ENCODE measurements at places on chromosomes 1 and 21.
A peak's percentile ranks its signal among the peaks of the same experiment; 100 is the strongest.

DNA sequence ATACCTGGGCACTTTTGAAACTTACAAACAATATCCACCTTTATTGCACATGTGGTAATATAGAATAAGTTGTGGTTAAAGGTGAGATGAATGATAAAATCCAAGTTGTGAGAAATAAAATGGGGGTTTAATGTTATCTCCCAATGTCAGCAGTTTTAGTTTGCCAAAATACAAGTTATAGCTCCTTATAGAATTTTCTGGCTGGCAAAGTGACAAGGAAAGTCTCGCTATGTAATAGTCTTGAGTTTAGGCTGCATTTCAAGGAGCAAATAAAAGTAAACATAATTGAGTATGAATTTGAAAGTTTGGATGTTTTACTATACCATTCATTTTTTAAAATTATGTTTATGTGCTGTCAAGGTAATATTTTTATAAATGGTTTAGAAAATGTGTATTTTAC, 15.0 kb upstream of the NEXN start:
- no peak for DNase-seq

DNA sequence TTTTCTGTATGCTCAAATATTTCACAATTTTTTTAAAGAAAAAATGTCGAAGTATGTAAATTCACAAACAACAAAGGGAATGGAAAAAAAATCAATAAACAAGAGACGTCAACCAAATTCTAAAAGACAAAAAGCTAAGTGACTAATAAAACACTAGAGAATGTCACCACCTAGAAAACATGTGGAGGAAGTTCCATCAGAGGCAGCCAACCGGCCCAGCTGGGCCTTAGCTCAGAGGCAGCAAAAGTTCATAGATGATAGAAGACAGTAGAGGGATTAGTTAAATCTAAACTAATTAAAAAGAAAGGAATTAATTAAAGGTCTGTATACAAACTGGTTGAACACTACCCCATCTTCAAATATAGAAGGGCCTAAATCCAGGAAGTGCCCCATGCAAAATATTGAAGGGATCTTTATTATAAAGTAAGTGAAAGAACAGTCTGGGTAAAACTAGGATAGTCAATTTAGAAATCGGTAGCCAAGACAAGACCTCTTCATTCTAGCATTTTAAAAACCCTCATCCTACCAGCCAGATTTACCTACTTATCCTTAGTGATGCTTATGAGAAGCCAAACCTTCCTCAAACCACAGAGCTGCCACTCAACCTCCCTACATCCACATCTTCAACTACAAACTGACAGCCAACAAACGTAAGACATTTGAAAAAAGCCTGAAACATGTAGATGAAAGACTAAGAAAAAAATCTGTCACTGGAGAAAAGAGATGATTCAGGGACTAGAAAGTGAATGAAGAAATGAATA, 23.7 kb downstream of the MRPL39 start:
- DNase-seq = no peak

GRCh38 chr1:233356705-233356987, 29.1 kb downstream of the MAP3K21 start:
- no peak for DNase-seq

DNA sequence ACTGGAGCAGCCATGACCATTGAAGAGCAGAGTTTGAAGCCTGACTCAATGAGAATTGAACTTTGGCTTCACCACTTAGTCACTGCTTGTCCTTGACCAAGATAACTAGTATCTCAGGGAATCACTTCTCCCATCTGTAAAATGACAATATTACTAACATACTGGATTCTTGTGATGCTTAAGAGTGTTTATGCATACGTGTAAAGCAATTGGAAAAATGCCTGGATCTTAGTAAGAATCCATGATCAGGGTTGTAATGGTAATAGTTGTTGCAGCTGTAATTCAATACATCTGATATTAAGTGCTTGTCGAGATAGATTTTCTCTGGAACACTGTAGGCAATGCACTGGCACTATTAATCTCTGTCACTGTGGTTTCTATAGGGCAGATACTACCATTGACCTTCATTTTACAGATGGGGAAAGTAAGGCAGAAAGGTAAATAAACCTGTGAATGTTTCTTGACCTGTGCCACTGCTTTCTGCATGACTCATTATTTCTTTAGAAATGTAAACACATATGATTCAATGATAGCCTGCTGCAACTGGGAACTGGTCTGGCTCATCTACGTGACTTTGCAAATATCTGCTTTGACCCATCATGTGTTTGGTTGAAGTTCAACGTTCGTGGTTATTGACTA, 662.5 kb downstream of the PLA2G4A start:
- DNase-seq = peak; percentile 85

GRCh38 chr1:203672346-203672745, 45.7 kb downstream of the ATP2B4 start:
- peak; percentile 73 for DNase-seq

- DNase-seq = no peak
Measured at GRCh38 chr1:100778748-100779147, 59.2 kb downstream of the VCAM1 start.

- peak; percentile 41 for DNase-seq
Measured at GRCh38 chr21:16605597-16605996, 875.8 kb downstream of the USP25 start.

GRCh38 chr1:10677491-10678391, 118.7 kb downstream of the CASZ1 start:
- no peak for DNase-seq

DNA sequence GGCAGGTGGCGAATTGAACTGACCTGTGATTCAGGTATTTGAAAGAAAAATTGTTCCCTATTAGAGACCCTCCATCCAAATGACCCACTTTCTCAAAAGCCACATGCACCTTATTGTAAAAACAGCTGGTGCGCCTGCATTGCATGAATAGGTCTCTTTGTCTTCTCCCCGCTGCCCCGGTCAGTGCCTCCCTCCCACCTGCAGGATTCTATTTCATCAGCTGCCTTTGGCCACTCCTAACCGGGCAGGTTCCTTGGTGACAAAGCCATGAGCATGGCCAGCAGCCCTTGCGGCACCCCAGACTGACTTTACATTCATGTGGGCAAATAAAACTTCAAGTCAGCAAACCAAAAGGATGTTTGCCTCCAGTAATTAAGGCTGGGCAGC, 6.4 kb downstream of the TMPRSS3 start:
- DNase-seq = no peak

- no peak for DNase-seq
Measured at GRCh38 chr1:207331354-207332313, 10.2 kb downstream of the CD55 start.

GRCh38 chr1:17596651-17597509, 57.4 kb downstream of the ARHGEF10L start:
- DNase-seq = no peak
